Upper lobe of left lung (tissue), 6 donors: ENCODE measurements at places on chromosomes 3 and 15.

GRCh38 chr3:59052803-59053411 is 3.1 kb upstream of the CFAP20DC start:
- H3K36me3 ChIP-seq = no peaks in the 10 kb centered on the region
- DNase-seq = no peak
- no peak overlapping the region for H3K27ac ChIP-seq
- no peak overlapping the region for H3K4me3 ChIP-seq

DNA sequence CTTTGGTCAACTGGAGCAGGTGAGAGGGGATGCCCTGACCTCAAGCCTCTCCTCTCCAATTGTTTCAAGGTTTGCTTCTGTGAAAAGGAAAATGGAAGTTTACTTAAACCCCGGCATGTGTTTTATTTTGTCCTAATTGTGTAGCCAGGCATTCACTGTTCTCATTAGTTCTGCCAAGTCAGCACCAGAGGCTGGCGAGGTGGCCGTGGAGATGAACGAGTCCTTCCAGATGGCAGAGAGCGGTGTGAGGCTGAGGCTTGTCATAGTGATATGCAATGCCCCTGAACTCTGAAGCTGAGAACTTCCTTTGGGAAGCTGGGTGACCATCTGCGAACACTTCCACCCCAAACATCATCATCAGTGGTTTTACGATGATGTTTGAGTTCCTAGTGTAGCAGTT is 199.6 kb downstream of the TJP1 start:
- H3K36me3 ChIP-seq = no peaks in the 10 kb centered on the region
- no peak for DNase-seq
- no peaks in the 10 kb centered on the region for H3K4me1 ChIP-seq

DNA sequence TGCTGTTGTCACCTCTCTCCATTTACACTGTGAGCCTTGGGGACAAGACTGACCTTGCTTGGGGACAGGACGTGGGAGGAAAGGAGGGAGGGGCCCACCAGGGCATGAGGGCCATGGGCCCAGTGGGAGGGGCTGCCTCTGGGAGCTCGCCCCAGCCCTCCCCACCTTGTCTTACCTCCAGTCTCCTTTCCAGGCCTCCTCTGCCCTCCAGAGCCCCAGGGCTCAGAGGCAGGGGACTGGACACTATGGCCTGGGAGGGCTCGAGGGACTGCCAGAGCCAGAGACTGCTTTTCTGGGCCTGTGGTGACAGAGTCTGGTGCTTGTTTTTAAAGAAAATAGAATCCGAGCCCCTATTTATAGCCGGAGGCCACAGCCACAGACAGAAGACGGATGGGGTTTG is 10.2 kb downstream of the CSPG4 start:
- peaks cover 18% of the 10 kb centered on the region for H3K4me1 ChIP-seq
- no peaks in the 10 kb centered on the region for H3K27me3 ChIP-seq
- DNase-seq = no peak
- no peak overlapping the region for H3K4me3 ChIP-seq
- H3K27ac ChIP-seq = peak overlapping the region; percentile 3
- H3K36me3 ChIP-seq = no peaks in the 10 kb centered on the region

- H3K27ac ChIP-seq = no peak overlapping the region
- DNase-seq = no peak
- no peaks in the 10 kb centered on the region for H3K27me3 ChIP-seq
- H3K4me1 ChIP-seq = peaks cover 3% of the 10 kb centered on the region
- H3K36me3 ChIP-seq = no peaks in the 10 kb centered on the region
- H3K4me3 ChIP-seq = no peak overlapping the region
These were observed 73.7 kb downstream of the STT3B start for GRCh38 chr3:31606453-31606852.

GRCh38 chr3:48634661-48635221 is 520 bp downstream of the SLC26A6 start:
- H3K4me1 ChIP-seq = peaks cover 26% of the 10 kb centered on the region
- no peak for DNase-seq
- H3K27ac ChIP-seq = peak overlapping the region; percentile 71

DNA sequence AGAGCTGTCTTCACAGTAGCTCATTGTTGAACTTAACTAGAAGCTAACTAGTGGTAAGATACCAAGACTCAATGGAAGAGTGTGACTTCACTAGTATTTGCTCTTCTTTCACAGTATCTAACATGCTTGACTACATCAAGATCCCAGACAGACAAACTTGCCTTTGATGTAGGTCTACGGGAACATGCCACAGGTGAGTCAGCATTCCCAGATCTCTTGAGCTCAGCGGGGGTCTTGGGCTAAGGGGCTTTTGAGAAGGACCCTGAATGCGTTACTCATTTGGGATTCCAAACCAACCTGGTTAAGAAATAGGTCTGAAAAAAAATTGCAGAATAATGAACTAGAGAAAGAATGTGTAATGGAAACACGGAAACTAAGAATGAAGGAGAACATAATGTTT is 222.4 kb downstream of the RYR3 start:
- no peak overlapping the region for H3K27ac ChIP-seq
- no peak for DNase-seq
- no peaks in the 10 kb centered on the region for H3K4me1 ChIP-seq
- H3K36me3 ChIP-seq = no peaks in the 10 kb centered on the region

- no peaks in the 10 kb centered on the region for H3K36me3 ChIP-seq
- H3K4me1 ChIP-seq = no peaks in the 10 kb centered on the region
- H3K27ac ChIP-seq = no peak overlapping the region
These were observed 77.4 kb upstream of the ANKRD34C start for GRCh38 chr15:79204886-79205675.

- H3K4me3 ChIP-seq = no peak overlapping the region
- no peak overlapping the region for H3K27ac ChIP-seq
- no peak for DNase-seq
- H3K4me1 ChIP-seq = no peaks in the 10 kb centered on the region
- H3K27me3 ChIP-seq = no peaks in the 10 kb centered on the region
These were observed 20.2 kb downstream of the CFAP44 start for GRCh38 chr3:113421082-113421481.

DNA sequence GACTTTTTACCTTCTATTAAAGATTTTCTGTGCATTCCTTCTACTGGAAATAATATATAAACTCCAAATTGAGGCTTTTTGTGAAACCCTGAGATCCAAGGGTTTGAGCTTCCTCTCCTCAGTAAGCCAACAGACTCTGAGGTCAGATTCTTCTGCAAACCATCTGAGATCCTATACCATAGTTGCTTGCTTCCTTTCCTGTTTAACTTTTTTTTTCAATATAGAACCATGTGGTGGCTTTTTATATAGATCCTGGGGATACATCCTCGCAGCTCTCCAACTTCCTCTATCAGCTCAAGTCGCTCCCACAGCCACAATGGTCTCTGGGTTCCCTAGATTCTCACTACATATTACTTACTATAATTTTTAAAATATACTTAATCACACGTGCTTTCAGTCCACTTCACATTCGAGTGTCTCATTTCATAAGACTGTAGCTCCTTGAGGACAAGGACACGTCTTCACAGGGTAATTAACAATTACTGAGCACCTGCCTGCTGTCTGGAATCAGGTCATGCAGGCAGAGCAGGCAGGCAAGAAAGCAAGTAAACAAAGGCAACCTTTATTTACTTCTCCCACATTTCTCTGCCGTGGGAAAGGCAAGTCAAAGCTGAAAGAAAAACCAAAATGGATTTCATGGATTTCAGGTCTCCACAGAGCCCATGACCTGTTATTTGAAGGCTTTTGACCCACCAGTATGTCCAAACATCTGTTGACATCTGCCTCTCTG is 941.5 kb downstream of the FHIT start:
- H3K4me1 ChIP-seq = no peaks in the 10 kb centered on the region
- H3K4me3 ChIP-seq = no peak overlapping the region
- H3K27me3 ChIP-seq = no peaks in the 10 kb centered on the region
- no peak for DNase-seq
- no peaks in the 10 kb centered on the region for H3K36me3 ChIP-seq
- H3K27ac ChIP-seq = no peak overlapping the region
